Activated CD4-positive, alpha-beta memory T cell treated with anti-CD3 and anti-CD28 coated beads for 36 hours (primary cell): ENCODE measurements at places on chromosomes 7 and 10. TPM values are rescaled to one million over a fixed set of nuclear protein-coding genes. Genes with fewer than 3 reads are reported as not detected.

JAKMIP3 gene
- 0.95 TPM for total RNA-seq

ITGB8 gene
- total RNA-seq = not detected

PDSS1 gene
- 15.4 TPM for total RNA-seq

KCND2 gene
- total RNA-seq = not detected

CASTOR2 gene
- 3.9 TPM for total RNA-seq

LRRC27 gene
- 2.8 TPM for total RNA-seq

PPP1R3C gene
- total RNA-seq = 0.07 TPM

DNA sequence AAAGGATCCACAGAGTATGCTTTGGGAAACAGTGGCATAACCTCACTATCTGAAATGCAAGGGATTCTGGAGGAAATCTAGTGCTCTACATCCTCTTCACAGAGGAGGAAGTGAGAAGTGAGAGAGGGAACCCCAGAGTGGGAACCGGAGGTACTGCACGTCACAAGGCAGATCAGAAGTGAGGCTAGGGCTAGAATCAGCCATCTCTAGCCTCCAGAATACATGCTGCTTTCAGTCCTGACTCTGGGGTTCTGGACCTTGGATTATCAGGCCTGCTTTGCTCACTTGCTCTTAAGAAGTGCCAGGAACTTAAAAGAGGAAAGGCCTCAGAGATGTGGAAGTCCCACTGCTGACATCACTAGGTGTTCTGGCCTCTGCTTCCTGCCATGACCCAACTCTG, 25.7 kb downstream of the ZNF503 start:
- H3K27me3 ChIP-seq = peaks cover 1% of the 10 kb centered on the region
- DNase-seq = no peak
- no peak overlapping the region for H3K4me3 ChIP-seq
- no peaks in the 10 kb centered on the region for H3K36me3 ChIP-seq

DNA sequence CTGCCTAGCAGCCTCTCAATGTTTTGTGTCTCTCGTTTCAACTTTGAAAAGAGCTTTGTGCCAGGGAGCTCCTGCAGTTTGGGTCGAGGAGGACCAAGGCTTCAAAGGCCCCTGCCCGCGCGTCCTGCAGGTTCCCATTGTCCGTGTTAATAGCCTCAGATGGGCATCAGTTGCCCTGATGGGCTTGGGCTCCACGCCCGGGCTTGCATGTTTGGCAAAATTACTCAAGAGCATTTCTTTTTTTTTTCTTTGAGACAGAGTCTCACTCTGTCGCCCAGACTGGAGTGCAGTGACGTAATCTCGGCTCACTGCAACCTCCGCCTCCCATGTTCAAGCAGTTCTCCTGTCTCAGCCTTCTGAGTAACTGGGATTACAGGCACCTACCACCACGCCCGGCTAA, 636.6 kb downstream of the SDK1 start:
- no peak overlapping the region for H3K4me3 ChIP-seq
- peaks cover 9% of the 10 kb centered on the region for H3K27me3 ChIP-seq
- no peak for DNase-seq

GRCh38 chr10:99619090-99619800, 994 bp downstream of the SLC25A28 start:
- H3K4me1 ChIP-seq = peaks cover 49% of the 10 kb centered on the region
- no peak for DNase-seq
- H3K27me3 ChIP-seq = no peaks in the 10 kb centered on the region

- no peaks in the 10 kb centered on the region for H3K27me3 ChIP-seq
- DNase-seq = no peak
- H3K4me1 ChIP-seq = peaks cover 14% of the 10 kb centered on the region
- no peak overlapping the region for H3K27ac ChIP-seq
- no peak overlapping the region for H3K4me3 ChIP-seq
Observed at GRCh38 chr7:2735744-2736143, 47.7 kb downstream of the AMZ1 start.

- no peak for DNase-seq
- H3K27me3 ChIP-seq = peaks cover 19% of the 10 kb centered on the region
- no peaks in the 10 kb centered on the region for H3K36me3 ChIP-seq
- no peak overlapping the region for H3K4me3 ChIP-seq
- H3K27ac ChIP-seq = no peak overlapping the region
- H3K4me1 ChIP-seq = no peaks in the 10 kb centered on the region
Observed at GRCh38 chr10:118901906-118902305, 127.6 kb upstream of the NANOS1 start.

GRCh38 chr7:3494947-3495346, 193.9 kb downstream of the SDK1 start:
- peaks cover 16% of the 10 kb centered on the region for H3K4me1 ChIP-seq
- H3K27me3 ChIP-seq = no peaks in the 10 kb centered on the region
- peaks cover under 1% of the 10 kb centered on the region for H3K36me3 ChIP-seq
- no peak overlapping the region for H3K4me3 ChIP-seq
- DNase-seq = peak; percentile 16

DNA sequence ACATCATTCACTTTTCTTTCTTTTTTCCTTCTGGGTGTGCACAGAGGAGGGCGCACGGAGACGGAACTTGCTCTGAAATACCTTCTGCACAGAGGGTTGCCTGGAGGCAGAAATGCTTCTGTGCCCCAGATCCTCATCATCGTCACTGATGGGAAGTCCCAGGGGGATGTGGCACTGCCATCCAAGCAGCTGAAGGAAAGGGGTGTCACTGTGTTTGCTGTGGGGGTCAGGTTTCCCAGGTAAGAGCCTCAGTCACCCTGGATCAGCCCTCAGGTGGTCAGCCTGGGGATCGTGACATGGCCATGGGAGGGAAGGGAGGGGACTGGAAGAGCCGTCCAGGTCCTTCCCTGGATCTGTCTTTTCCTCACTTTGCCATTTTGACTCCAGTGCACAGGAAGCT, 33.6 kb downstream of the VWA2 start:
- H3K27ac ChIP-seq = no peak overlapping the region
- H3K4me3 ChIP-seq = no peak overlapping the region
- H3K27me3 ChIP-seq = peaks cover 13% of the 10 kb centered on the region

GRCh38 chr7:47816647-47817046, 131.6 kb downstream of the PKD1L1 start:
- H3K36me3 ChIP-seq = no peaks in the 10 kb centered on the region
- H3K4me3 ChIP-seq = no peak overlapping the region
- DNase-seq = no peak
- no peaks in the 10 kb centered on the region for H3K4me1 ChIP-seq
- no peaks in the 10 kb centered on the region for H3K27me3 ChIP-seq

- H3K36me3 ChIP-seq = no peaks in the 10 kb centered on the region
- peaks cover 5% of the 10 kb centered on the region for H3K27me3 ChIP-seq
- no peak overlapping the region for H3K4me3 ChIP-seq
- no peak for DNase-seq
Observed at GRCh38 chr7:26670290-26670689, 194.1 kb downstream of the SKAP2 start.

DNA sequence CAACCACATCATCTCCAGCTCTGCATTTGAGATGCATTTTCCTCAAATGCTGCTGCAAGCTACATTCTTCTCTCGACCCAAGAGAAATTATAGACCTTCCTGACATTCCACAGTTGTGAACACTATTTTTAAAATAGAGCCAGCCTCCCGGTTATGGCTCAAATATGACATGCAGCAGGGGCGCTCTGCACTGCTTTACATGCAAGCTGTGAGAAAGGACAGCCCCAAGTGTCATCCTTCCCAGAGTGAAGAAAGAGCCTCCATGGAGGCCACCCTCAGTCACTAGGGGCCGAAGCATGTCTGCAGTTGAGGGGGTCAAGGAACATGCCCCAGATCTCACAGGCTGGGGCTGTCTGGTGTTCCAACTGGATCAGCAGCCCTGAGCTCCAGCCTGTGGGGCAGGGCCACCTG, 63.9 kb upstream of the CHST15 start:
- no peak overlapping the region for H3K4me3 ChIP-seq
- no peak for DNase-seq
- H3K27me3 ChIP-seq = peaks cover 12% of the 10 kb centered on the region
- no peak overlapping the region for H3K27ac ChIP-seq
- H3K4me1 ChIP-seq = no peaks in the 10 kb centered on the region
- no peaks in the 10 kb centered on the region for H3K36me3 ChIP-seq
